ENCODE measurements at places on chromosomes 6 and 20.

DNA sequence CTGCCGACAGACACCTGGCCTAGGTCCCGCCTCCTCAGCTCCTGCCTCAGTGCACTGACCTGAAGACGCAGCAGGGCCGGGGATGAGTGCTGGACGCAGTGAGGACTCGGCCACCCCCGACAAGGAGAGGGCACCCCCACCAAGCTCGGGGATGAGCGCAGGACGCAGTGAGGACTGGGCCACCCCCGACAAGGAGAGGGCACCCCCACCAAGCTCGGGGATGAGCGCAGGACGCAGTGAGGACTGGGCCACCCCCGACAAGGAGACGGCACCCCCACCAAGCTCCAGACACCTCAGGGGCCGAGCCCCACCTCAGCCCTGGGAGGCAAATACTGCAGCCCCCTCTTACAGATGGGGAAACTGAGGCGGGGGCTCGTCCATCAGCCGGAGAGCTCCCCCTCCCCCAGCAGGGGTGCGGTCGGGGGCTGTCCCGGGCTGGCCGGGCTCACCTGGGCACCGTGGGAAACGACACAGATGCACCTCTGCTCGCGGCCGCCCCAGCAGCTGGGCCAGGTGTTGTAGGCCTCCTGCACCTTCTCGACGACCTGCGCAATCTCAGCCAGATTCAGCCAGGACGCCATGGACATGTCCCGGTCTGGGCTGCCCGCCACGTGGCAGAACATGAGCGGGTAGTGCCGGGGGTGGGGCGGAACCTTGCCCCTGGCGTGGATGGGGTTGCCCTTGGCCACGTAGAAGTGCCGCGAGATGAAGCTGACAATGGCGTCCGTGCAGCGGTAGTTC, 7.5 kb downstream of the HELZ2 start:
- no peak for DNase-seq

DNA sequence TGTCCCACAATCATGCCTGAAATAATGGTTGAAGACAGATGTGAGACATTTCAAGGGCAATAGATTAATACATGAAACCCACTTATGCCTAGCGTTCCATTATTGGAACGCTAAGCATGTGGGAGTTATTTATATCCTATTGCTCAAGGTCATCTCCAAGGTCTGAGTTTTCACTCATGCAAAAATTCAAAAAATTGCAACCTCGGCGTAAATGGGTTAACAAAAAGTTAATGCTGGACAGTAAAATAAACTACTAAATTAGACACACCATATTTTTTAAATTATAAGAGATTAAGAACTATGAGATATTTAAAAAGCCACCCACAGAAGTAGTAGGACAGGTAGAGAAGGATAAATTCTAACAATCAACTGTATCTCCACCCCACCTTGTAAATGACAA, 98.4 kb downstream of the ESR1 start:
- no peak for DNase-seq

- DNase-seq: no peak
Observed at GRCh38 chr6:14770040-14770439, 475.8 kb upstream of the JARID2 start.

DNA sequence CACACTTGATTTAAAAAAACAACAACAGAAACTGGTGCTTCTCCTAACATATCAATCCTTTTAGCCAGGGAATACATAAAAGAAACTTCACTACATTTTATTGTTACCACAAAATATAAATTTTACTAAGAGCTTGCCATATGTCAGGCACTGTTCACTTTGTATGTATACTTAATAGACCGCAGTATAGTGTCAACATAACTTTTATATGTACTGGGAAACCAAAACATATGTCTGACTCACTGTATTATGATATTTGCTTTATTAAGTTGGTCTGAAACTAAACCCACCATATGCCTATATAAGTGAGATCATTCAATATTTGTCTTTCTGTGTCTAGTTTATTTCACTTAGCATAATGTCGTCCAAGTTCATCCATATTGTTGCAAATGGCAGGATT, 108.4 kb downstream of the KLHL32 start:
- DNase-seq: peak; percentile 20

GRCh38 chr6:50939931-50940330, 121.3 kb downstream of the TFAP2B start:
- DNase-seq: no peak
